CD4-positive, alpha-beta T cell treated with Interleukin-4 for 1 hour (primary cell): ENCODE measurements at places on chromosomes 3 and 15.

DNA sequence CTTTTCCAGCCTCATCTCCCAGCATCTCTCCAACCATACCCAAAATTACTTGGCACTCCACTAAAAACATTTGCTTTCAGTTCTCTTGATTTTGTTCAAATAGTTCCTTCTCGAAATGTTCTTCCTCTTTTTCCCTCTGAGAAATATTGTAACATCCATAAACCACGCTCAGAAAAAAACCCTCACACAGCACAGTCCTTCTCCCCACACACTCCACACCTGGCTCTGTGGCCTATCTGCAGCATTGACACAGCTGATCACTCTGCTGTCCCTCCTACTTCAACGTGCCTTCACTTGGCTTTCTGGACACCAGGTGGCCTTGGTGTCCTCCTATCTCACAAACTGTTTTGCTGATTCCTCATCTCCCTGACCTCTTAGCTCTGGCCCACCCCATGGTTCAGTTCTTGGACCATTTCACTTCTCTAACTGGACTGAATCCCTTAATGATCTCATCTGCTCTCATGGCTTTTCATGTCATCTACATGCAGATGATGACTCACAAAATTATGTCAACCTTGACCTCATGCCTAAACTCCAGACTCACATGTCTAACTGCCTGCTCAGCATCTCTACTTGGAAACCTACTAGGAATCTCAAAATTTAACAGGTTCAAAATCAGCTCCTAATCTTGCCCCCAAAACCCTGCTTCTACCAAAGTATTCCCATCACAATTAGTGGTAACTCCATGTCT is 93.3 kb downstream of the TRIM42 start:
- DNase-seq = no peak

GRCh38 chr3:60746043-60746638 is 505.1 kb downstream of the FHIT start:
- DNase-seq = no peak

- no peak for DNase-seq
Measured at GRCh38 chr15:69510556-69510955, 57.9 kb downstream of the RPLP1 start.

- no peak for DNase-seq
Measured at GRCh38 chr15:40436892-40437751, 3.6 kb upstream of the BAHD1 start.

- no peak for DNase-seq
Measured at GRCh38 chr15:98772895-98773294, 124.6 kb downstream of the IGF1R start.

DNA sequence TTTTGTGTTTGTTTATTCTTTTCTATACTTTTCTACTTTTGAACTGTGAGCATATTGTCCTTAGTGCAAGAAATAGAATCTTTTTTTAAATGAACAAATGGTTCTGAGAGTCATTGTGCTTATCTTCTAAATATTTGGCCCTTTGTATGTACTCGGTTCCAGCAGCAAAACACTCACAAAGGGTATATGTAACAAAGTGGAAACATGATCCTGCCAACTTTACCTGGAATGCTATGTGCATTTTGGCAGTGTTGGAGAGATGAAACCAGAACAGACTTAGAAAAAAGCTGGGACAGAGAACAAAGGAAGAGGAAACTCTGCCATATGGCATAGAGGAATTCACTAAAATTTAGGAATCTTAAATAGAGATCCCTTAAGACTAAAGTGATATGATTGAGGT is 150.1 kb downstream of the FGF12 start:
- DNase-seq = no peak

DNA sequence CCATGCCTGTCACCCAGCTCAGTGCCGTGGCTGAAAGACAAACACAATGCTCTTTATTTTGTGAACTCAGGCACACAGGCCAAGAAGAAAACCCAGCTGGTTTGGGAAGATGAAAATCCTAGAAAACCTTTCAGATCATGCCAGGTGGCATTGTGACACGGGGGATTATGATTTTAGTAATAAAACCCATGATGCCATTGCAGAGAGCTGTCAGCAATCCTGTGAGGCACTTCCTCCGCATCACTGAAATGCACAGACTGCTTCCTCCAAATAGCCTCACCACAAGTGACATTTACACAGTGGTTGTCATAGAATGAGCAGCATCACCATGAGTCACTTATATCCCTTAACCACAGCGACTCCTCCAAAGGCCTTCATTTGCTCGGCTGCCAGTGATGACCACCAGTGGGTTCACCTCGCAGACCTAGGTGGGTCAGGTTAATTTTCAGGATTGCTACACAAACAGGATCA is 22.7 kb downstream of the ABHD6 start:
- DNase-seq = no peak

DNA sequence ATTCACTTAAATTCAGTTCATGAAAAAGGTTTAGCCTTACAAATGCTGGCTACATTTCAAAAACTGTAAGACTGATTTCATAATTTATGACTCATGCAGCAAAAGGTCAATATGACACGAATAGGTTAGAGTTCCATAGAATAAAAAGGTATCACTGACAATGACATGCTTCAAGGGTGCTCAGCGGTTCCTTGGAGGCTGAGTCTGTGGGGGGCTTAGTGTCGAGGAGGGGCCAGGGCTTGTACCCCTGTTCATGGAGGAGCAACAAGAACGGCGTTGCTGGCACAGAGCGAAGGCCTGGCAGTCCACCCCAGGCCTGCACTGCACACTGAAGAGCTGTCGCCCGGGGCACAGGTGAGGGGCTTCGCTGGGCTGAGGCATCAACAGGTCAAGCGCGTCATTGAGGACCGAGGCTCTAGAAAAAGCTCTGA is 174.2 kb downstream of the NR1D2 start:
- DNase-seq = no peak

DNA sequence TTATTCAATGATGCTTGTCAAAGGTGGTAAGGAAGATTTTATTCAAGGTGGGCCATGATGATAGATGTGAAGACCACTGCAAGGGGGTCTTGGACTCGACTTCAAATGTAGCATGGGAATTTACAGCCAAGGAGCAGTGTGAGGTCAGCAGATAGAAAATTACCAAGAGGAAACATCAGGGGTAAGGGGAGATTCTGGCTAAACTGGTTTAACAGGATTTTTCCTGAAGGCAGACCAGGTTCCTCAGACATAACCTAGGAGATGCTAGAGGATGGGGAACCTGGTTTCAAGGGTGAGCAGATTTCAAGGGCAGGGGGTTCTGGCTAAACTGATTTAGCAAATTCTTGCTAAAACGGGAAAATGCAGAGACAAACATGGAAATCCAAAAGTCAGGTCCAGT is 464.9 kb downstream of the TAFA4 start:
- no peak for DNase-seq

GRCh38 chr15:45588219-45588875 is 1.2 kb downstream of the BLOC1S6 start:
- DNase-seq = no peak

DNA sequence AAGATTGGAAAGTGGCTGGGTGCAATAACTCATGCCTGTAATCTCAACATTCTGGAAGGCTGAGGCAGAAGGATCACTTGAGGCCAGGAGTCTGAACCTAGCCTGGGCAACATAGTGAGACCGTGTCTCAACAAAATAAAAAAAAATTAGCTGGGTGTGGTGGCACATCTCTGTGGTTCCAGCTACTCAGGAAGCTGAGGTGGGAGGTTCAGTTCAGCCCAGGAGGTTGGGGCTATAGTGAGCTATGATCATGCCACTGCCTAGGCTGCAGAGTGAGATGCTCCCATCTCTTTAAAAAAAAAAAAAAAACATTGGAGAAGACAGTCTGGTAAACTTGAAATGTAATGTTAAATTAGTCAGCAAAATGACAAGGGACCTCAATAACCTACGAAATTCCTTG is 57.9 kb downstream of the STAG1 start:
- DNase-seq = peak; percentile 48

DNA sequence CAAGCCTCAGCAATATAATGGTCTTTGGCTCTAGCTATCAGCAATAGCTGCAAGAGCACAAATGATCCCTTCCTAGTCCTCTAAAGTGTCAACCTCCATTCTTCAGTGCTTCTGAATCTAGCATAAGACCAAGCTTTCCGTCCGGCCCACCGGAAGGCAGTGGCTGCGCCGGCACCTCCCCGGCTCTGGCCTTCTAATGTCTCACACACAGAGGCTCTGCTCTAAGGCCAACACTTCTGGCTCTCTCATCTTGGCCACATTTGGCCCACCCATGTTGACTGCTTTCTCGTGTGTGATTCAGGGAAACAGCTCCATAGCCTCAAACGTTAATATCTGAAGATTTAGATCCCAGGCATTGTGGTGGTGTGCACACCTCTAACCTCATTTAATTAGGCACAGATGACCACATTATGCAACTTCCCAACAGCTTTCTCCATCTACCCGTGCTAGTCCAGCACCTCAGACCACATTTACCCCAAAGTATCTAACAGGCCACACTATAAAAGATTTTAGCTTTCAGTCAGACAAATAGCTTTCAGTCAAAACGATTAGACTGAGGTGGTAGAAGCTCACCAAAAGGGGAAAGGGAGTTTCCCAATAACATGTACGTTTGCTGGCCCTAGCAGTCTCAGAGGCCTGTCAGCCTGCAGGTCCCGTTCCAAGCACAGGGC is 19.3 kb downstream of the SLC51A start:
- no peak for DNase-seq

DNA sequence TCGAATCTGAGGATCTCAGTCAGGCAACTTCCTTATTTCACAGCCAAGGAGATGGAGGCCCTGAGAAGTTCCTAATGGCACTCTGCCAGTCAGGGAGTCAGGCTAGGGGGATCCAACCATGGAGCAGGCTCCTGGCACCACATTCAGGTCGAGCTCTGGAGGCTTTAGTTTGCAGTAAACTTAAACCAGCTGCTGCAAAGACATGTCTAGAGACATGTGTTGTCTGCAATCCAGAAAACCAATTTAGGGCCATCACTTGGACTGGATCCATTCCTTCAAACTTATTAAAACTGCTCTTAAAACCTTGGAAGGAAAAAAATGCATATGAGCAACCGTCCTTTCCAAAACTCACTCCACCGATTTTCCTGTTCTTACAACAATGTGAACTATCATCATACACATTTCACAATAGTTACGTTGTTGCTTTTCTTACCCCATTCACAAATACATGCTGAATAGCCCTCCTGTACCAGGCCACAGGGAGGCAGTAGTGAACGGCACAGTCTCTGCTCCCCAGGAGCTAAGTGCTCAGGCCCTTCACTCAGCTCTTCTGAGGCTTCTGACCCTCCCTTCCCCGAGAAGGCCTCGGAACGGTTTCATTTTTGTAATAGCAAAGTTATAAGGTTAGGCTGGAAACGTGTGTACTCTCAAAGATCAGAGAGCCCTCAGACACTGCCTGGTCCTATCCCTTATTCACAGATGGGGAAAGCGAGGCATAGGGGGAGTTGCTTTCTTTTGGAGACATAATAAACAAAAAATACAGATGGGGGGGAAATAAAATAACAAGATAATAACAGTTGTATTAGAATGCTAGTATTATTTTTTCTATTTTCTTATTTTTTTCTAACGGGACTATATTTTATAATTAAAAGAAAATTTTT is 20.1 kb downstream of the RFT1 start:
- DNase-seq = peak; percentile 51

DNA sequence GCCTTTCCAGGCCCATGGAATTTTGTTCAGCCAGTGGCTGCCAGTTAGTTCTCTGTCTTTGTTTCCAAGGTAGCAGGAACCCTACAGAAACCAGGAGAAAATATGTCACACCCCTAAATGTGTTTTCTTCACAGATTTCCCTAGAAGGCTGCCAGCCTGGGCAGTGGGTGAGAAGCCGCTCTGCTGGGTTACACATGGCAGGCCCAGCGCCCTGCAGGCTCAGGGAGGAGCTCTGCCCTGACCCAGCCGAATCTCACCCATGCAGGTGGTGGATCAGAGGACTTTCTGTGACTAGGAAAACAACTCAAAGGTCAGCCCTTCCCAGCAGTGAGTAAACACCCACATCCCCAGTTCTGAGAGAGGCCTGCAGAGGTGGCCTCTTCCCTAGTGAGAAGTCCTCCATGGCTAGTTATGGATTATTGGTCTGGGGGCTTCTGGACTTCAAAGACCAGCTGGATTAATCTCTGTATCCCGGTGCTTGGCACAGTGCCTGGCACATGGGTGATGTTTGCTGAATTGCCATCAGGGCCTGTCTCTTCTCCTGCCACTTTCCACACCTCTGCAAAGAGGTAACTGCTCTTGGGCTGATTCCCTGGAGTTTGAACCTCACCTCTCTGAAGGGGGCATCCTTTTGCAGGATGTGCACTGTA is 34.7 kb upstream of the BDH1 start:
- DNase-seq = no peak

- DNase-seq = no peak
Measured at GRCh38 chr3:111947231-111947630, 31.6 kb upstream of the ABHD10 start.

GRCh38 chr3:134839422-134839821 is 44.4 kb downstream of the EPHB1 start:
- no peak for DNase-seq

GRCh38 chr15:43903864-43904290 is 77.1 kb downstream of the WDR76 start:
- DNase-seq = peak; percentile 61

DNA sequence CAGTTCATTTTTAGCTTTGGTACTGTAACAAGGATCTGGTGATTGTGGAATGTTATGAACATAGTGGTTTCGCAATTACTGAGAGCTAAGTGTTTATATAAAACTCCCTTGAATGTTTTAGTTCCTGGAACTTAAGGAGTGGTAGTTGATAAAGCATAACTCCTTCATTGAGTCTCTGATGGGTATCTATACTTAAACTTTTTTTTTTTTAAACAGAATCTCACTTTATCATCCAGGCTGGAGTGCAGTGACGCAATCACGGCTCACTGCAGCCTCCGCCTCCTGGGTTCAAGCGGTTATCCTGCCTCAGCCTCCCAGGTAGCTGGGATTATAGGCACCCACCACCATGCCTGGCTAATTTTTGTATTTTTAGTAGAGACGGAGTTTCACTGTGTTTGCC is 11.3 kb downstream of the PRKCI start:
- DNase-seq = no peak

DNA sequence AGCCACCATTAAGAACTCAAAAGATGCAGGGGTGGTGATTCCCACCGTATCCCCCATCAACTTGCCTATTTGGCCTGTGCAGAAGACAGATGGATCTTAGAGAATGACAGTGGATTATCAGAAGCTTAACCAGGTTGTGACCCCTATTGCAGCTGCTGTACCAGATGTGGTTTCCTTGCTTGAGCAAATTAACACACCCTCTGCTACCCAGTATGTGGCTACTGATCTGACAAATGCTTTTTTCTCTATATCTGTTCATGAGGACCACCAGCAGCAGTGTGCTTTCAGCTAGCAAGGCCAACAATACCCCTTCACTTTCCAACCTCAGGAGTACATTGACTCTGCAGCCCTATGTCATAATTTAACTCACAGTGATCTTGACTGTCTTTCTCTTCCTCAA is 8.6 kb upstream of the MCF2L2 start:
- DNase-seq = no peak
